T-helper 17 cell (primary cell): ENCODE measurements at places on chromosomes 6 and 20.

- H3K4me3 ChIP-seq, result no peak overlapping the region
- H3K27ac ChIP-seq, result no peak overlapping the region
- peaks cover 2% of the 10 kb centered on the region for H3K36me3 ChIP-seq
- H3K27me3 ChIP-seq, result no peaks in the 10 kb centered on the region
Observed at GRCh38 chr6:155530219-155530834, 74.7 kb upstream of the NOX3 start.

GRCh38 chr20:41923624-41924023, 305.4 kb upstream of the CHD6 start:
- no peak overlapping the region for H3K27ac ChIP-seq
- H3K4me3 ChIP-seq, result no peak overlapping the region
- H3K4me1 ChIP-seq, result no peaks in the 10 kb centered on the region
- H3K27me3 ChIP-seq, result peaks cover 17% of the 10 kb centered on the region
- H3K36me3 ChIP-seq, result no peaks in the 10 kb centered on the region
- no peak for DNase-seq

- no peaks in the 10 kb centered on the region for H3K4me1 ChIP-seq
- H3K36me3 ChIP-seq, result no peaks in the 10 kb centered on the region
- H3K27ac ChIP-seq, result no peak overlapping the region
- H3K27me3 ChIP-seq, result no peaks in the 10 kb centered on the region
- no peak for DNase-seq
Observed at GRCh38 chr6:124066269-124066668, 262.6 kb downstream of the NKAIN2 start.

DNA sequence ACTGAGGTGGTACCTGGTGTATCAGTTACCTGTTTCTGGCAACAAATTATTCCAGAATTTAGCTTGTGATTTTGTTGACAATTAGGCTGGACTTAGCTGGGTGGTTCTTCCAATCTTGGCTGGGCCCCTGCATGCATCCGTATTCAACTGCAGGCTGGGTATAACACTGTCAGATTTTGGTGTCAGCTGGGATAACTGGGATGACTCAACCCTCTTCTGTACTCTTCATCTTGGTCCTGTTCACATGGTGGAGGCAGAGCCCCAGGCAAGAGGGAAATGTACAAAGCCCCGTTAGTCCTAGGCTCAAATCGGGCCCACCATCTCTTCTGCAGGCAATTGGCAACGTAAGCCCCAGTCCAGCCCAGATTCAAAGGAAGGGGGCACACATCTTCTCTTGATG, 89.2 kb downstream of the PHACTR3 start:
- no peaks in the 10 kb centered on the region for H3K4me1 ChIP-seq
- H3K4me3 ChIP-seq, result no peak overlapping the region
- peaks cover 2% of the 10 kb centered on the region for H3K36me3 ChIP-seq

- no peaks in the 10 kb centered on the region for H3K4me1 ChIP-seq
- H3K36me3 ChIP-seq, result no peaks in the 10 kb centered on the region
- H3K4me3 ChIP-seq, result no peak overlapping the region
- DNase-seq, result no peak
- no peak overlapping the region for H3K27ac ChIP-seq
- H3K27me3 ChIP-seq, result no peaks in the 10 kb centered on the region
Observed at GRCh38 chr6:115747719-115748118, 313.0 kb downstream of the FRK start.

DNA sequence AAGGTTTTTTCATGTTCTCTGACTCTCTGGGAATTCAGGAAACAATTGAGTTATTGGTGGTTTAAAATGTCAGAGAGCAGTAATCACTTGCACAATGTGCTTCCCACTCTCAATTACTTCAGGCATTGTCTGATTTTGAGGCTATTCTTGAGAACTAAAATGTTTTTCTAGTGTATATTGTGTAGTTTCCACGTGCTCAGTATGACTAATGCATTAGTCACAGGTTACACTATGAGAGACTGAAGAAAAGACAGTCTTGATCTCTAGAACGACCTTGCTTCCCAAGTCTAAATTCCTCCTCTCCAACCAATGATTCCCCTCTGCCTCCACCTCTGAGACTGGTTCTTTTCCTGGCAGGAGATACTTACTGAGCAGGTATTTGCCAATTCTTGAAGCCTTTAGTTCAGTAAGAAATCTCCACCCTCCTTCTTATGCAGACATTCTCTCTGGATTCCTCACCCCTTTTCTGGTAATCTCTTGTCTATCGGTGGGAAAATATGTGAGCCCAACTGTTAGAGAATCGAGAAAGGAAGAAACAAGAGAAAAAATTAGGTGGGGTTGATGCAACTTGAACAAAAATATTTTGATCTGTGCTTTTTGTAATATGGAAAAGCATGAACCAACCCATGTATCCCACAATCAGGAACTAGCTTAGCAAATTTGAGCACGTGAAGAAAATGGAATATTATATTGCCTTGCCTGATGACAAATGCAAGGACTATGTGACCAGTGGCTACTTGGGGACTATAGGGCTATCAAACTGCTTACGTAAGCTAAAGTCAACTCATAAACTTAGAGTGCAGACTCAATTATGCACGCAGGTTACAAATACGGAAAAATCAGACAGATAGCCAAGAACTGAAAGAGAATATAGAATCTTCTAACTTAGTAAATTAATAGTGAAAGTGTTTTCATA, 61.1 kb upstream of the SLC22A16 start:
- no peaks in the 10 kb centered on the region for H3K36me3 ChIP-seq
- H3K27ac ChIP-seq, result peak overlapping the region; percentile 51
- DNase-seq, result no peak
- H3K27me3 ChIP-seq, result no peaks in the 10 kb centered on the region

DNA sequence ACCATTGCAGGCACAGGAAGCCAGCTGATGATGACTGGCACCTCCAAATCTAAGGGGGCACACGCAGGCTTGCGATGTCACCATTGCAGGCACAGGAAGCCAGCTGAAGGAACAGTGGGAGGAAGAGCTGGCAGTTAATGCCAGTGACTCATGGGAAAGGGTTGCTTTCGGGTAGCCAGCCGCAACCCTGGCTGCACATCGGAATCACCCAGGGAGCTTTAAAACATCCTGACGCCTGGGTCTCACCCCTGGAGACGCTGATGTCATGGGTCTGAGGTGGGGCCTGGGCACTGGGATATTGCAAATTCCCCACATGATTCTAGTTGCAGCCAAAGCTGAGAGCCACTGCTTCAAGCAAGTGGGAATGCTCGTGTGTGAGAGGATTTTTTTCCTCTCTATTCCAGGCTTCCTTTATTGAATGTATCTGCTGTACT, 16.1 kb upstream of the CCN6 start:
- H3K27me3 ChIP-seq, result no peaks in the 10 kb centered on the region

DNA sequence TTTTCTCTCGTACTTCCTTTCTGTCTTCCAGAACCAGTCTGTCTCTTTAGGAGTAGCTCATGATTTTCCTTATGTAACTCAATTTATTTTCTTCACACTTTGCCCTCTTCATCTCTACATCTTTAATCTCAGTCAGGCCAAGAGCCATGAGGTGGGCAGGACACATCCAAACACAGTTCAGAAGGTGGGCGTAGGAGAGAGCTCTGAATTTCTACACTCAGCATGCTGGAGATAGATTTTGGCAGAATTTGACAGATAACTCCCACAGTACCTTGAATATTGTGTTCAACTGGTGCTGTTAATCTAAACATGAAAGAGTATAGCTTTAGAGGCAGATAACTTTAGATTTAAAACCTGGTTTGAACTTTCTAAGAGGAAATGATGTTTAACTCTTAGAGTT, 23.8 kb upstream of the ZBTB24 start:
- H3K4me1 ChIP-seq, result no peaks in the 10 kb centered on the region
- no peak for DNase-seq
- H3K4me3 ChIP-seq, result no peak overlapping the region
- no peak overlapping the region for H3K27ac ChIP-seq
- no peaks in the 10 kb centered on the region for H3K36me3 ChIP-seq
- H3K27me3 ChIP-seq, result peaks cover 10% of the 10 kb centered on the region

- no peak overlapping the region for H3K27ac ChIP-seq
- DNase-seq, result no peak
- H3K36me3 ChIP-seq, result peaks cover 4% of the 10 kb centered on the region
- no peaks in the 10 kb centered on the region for H3K4me1 ChIP-seq
- peaks cover 25% of the 10 kb centered on the region for H3K27me3 ChIP-seq
- no peak overlapping the region for H3K4me3 ChIP-seq
Observed at GRCh38 chr6:2651536-2651935, 99.2 kb downstream of the MYLK4 start.

- H3K4me3 ChIP-seq, result no peak overlapping the region
- peaks cover 19% of the 10 kb centered on the region for H3K27me3 ChIP-seq
- no peak for DNase-seq
- no peaks in the 10 kb centered on the region for H3K36me3 ChIP-seq
Observed at GRCh38 chr20:24913076-24913628, 35.9 kb upstream of the CST7 start.
